ENCODE measurements at places on chromosomes 1 and 21. TPM values are rescaled to one million over a fixed set of nuclear protein-coding genes. Genes with fewer than 3 reads are reported as not detected.

Gene CLIC6
- total RNA-seq: 3.1 TPM

Gene PLA2G5
- total RNA-seq: not detected

Gene DONSON
- 80.6 TPM for total RNA-seq

Gene LCE2A
- total RNA-seq: not detected

Gene C1orf87
- not detected for total RNA-seq

Gene INTS7
- 70.7 TPM for total RNA-seq

Gene SLAMF7
- total RNA-seq: 0.91 TPM

Gene RIMKLA
- 3.7 TPM for total RNA-seq

All from Daoy (cell line).